Mesothelial cell of epicardium (in vitro differentiated cells): ENCODE measurements at places on chromosomes 4 and X.

- peak; percentile 49 for DNase-seq
Measured at GRCh38 chr4:3765271-3766035, 732 bp upstream of the ADRA2C start.

- no peak for DNase-seq
Measured at GRCh38 chr4:139559687-139560086, 3.7 kb upstream of the SETD7 start.

- DNase-seq = no peak
Measured at GRCh38 chr4:72846280-72847111, 223.0 kb downstream of the COX18 start.

DNA sequence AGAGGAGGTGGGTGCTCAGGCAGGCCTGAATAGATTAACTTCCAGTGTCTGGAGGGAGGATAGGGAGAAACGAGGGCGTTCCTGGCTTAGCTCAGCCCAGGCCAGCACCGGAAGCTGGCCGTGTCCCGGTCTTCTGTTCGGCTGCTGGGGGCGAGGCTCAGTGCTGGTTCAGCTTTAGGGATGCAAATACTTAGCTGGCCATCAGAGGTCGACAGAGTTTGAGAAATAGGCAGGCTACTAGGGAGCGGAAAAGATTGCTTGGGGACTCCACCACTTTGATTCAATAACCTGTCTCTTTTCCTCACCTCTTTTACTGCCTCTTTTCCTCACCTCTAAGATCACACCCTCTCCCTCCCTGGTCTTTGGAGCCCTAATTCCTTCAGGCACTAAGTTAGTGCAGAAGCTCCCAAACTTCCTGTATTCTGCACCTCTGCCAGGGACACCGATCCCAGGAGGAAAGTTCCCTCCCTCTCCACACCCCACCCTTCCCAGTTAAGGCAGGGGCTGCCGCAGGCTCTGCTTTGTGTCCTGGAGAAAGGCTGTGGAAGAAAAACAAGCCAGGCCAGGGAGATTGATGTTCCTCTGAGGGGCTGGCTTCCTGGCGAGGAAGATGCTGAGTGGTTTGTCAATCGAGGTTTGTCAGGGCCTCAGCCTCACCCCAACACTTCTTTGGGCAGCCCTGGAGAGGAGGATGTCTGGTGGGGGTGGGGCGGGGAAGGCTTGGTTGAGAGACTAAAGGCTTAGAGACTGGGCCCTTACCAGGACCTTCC lies 6.0 kb upstream of the EFNB1 start:
- DNase-seq = no peak

- DNase-seq = no peak
Measured at GRCh38 chrX:97065973-97066372, 182.3 kb downstream of the RPA4 start.

DNA sequence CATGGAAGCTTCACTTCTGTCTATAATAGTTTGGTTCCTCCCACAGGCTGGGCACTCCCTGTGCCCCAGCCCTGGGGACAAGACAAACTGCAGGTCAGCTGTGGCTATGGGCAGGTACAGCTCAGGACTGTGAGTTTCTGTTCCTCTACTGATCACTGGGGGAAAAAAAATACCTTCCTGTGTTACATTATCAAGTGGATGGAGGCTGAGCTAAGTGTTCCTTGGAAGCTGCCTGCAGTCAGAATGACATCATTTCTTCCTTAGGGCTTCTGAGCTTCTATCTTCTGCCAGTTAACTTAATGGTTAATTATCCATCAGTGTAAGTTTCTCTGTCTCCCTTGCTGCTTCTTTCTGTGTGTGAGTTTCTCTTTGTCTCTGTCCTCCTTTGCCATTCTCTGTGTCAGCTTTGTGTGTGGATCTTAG lies 4.6 kb downstream of the RAB33A start:
- no peak for DNase-seq

DNA sequence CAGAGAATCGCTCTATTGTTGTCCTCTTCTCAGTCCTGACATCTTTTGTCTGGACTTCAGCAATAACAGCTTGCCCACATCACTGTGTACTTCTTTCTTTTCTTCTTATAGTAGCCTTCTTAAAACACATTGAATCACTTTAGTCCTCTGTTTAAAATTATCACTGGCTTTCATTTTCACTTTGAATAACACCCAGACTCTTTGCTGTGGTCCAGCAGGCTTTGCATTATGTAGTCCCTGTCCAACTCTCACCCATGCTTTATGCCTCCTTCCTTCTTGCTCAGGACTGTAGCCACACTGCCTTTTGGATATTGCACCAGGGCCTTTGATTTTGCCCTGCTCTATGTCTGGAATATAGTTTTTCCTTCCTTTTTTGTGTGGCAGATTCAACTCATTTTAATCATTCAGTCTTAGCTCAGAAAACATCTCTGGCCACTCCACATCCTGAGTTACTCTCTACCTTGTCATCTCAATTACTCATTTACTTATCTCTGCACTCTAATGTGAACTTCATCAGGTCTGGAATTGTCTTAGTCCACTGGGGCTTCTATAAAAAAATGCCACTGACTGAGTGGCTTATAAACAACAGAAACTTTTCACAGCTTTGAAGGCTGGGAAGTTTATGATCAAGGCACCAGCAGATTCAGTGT lies 168.2 kb downstream of the C4orf33 start:
- no peak for DNase-seq

DNA sequence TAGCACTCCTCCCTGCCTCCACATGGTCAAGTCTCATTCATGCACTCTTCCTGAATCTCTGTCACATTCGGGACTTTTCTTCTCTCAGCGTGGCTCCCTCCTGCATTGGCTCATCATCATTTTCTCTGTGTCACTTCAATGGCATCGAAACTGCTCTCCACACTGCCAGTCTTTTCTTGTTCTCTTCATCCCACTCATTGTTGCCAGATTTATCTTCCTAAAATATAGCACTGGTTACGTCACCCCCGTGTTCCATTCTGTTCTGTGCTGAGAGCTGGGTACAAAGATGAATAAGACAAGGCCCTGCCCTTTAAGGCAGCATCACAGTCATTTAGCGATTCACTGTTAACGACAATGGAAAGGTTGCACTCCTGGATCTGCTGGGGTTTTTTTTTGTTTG lies 174.4 kb upstream of the TBC1D9 start:
- no peak for DNase-seq

- DNase-seq = no peak
Measured at GRCh38 chrX:100721328-100721727, 10.6 kb downstream of the SYTL4 start.

- DNase-seq = no peak
Measured at GRCh38 chr4:39758176-39758575, 60.2 kb downstream of the UBE2K start.

DNA sequence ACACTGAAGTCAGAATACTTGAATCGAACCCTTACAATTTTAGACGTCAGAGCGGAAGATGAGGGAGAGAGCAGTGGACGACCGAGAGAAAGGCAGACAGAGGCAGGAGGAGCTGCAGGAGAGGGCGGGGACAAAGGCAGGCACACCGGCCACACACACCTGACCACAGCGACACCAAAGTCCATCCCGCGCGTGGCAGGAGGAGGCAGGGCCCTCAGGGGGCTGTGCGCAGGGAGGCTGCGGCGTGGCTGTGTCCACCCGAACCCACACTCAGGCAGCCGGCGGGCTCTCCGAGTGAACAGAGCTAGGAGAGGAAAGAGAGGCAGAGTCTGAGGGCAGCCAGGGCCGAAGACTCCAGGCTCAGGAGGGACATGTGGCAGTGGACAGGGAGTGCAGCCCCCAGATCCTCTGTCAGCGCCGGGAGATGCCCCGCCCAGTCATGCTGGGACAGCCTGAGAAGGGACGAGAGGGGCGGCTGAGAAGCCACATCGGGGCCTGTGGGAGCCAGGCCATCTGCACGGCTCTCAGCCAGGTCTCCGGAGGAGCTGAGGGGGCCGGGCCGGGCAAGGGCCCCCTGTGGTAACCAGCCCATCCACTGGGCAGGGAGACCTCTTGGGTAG lies 20.1 kb downstream of the GAK start:
- DNase-seq = no peak

GRCh38 chrX:107825698-107826237 lies at the start of gene MID2:
Gene MID2, plus strand, starts transcription at chrX:107825866. Its CDS starts 561 bp downstream, at chrX:107826427.
- DNase-seq = no peak

DNA sequence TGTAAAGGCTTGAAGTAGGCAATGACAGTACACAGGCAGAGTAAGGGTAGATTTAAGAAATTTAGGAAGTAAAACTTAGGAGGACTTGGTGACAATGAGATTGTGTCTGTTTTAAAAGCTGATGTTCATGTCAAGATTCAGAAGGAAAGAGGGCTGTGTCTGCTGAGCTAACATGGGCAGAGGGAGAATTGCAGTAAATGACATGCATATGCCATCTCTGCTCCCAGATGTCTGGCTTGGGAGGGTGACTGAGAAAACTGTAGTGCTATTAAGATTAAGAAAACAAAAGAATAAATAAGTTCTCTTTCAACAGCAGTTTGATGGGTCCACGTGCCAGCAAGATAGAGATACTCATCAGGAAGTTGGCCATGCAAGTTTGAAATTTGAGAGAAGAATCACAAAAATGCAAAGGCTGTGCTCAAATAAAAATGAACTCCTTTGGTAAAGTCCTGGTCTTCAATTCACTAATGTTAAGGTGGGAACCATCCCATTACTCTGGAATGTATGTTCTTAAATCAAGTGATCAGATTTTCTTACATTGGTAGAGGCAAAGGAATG lies 7.2 kb downstream of the NFXL1 start:
- no peak for DNase-seq

DNA sequence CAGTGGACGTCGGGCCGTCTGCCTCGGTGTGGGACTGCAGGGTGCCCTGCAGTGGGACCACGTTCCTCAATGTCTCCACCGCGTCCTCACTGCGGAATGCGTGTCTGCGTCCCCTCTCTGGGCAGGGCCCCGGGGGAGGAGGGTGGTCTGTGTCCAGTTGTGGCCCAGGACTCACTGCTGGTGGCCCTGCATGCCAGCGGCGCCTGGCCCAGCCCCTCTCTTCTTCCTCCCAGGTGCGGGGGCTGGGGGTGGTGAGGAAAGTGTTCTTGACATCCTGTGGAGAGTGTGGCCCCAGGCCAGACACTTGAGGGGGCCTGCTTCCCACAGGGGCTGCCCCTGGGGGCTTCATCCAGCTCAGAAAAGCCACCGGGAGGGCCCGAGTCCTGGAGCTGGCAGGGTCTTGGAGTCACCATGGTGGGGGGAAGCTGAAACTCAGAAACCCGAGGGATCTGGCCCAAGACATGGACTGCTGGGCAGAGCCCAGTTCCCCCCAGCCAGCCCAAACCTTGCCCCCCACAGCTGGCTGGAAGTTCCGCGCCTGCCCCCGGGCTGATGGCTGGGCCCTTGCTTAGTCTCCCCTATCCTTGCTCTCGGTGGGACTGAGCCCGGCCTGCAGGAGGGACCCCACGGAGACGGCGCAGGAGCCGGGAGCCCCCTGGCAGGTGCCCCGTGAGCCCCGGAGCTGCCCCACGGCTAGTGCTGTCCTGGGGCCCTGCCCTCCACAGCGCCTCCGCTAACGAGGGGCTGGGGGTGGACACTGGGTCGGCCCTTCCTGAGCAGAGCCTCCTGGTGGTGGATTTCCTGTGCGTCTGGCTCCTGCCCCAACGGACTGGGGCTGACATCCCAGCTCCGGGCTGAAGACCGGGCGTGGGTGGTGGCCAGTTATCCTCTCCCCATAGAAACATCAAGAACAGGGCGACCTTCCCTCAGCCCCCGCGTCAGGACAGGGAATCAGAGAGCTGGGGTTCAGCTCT lies 2.9 kb downstream of the DOK7 start:
- DNase-seq = no peak

DNA sequence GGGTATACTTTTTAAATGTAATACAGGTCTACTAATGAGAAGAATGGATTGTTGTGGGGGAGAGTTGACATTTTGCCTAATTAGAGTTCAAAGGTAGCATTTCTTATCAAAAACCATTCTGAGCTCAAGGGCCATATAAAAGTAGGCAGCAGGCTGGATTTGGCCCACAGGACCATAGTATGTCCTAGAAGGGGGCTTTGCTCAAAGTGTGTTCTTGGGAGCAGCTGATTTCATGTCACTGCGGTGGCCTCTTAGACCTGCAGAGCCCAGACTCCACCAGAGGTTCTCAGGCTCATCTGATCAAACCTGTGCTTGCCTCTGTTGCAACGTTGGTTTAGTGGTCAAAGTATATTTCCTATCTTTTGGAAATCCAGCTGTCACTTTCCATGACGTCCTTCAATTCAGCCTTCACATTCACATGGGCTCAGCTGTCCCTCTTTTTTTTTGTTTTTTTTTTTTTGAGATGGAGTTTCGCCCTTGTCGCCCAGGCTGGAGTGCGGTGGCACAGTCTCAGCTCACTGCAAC lies 34.6 kb upstream of the TENM3 start:
- DNase-seq = no peak

GRCh38 chr4:16075061-16075460 lies 8.8 kb downstream of the PROM1 start:
- no peak for DNase-seq

DNA sequence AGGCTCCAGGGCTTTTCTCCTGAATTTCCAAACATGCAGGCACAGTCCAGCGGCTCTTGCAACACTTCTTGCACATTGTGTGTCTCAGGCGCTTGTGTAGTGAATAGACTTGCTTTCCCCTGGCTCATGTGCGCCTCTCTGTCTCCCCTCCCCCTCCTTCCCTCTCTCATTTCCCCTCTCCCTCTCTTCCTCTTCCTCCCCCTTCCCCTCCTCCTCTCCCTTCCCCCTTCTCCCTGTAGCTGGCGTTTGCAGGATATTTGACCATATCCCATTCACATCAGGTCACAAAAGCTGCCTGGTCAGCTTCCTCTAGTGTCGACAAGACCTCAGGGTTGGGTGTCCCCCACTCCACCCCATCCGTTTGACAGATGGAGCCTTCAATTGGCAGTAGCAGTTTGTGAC lies 2.4 kb downstream of the CHST7 start:
- no peak for DNase-seq

GRCh38 chrX:40885989-40886388 lies 150.6 kb upstream of the MED14 start:
- DNase-seq = no peak

DNA sequence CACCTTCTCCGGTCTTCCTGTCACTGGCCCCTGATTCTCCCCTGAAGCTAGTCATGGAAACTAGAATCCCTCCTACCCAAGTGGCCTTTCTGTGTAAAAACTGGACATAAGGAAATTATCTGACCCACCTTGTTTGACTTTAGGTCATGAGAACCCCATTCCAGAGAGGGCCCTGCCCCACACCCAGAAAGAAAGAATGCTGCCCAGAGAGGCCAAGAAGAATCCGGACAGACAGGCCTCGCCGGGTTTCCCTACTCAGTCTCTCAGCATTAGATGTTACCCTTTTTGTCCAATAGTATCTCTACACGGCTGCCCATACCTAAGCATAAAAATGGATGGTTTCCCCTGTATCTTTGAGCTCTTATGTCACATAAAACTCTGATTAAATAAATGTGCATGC lies 83.3 kb upstream of the HELT start:
- DNase-seq = no peak

- DNase-seq = no peak
Measured at GRCh38 chr4:26647523-26648224, 63.8 kb downstream of the TBC1D19 start.

GRCh38 chr4:141763374-141763773 lies 127.0 kb downstream of the IL15 start:
- no peak for DNase-seq
